PC-9 (cell line): ENCODE measurements at places on chromosomes 12 and 14. TPM values are rescaled to one million over a fixed set of nuclear protein-coding genes. Genes with fewer than 3 reads are reported as not detected.

- no peak for DNase-seq
These were observed 661 bp downstream of the DENR start for GRCh38 chr12:122753319-122753650.

The A2M gene
- total RNA-seq = not detected in 2 replicates

- no peak for DNase-seq
These were observed 196.4 kb downstream of the RGS6 start for GRCh38 chr14:72128629-72129028.

GRCh38 chr12:68018315-68018714 lies 29.1 kb downstream of the IFNG-AS1 start:
- no peak for DNase-seq

DNA sequence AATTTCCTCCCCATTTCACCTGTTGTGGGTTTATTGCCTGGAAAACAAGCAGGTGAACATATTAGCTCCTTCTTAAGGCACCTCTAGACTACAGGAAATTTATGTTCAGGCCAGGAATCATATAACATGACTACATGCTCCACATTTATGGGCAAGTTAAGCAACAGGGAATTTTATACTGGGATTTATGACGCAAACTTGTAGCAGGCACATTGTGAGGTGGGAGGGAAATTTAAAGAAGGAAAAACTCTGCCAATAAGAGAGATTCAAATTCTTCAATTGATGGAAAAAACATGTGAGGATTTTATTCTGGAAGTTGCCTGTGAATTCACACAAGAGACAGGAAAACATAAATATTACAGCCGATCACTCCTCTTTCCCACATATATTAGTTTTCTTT lies 93.9 kb downstream of the TBC1D30 start:
- DNase-seq = no peak

The CTSG gene
- not detected in 2 replicates for total RNA-seq

The HVCN1 gene
- total RNA-seq = 3.4 and 3.6 TPM in 2 replicates

DNA sequence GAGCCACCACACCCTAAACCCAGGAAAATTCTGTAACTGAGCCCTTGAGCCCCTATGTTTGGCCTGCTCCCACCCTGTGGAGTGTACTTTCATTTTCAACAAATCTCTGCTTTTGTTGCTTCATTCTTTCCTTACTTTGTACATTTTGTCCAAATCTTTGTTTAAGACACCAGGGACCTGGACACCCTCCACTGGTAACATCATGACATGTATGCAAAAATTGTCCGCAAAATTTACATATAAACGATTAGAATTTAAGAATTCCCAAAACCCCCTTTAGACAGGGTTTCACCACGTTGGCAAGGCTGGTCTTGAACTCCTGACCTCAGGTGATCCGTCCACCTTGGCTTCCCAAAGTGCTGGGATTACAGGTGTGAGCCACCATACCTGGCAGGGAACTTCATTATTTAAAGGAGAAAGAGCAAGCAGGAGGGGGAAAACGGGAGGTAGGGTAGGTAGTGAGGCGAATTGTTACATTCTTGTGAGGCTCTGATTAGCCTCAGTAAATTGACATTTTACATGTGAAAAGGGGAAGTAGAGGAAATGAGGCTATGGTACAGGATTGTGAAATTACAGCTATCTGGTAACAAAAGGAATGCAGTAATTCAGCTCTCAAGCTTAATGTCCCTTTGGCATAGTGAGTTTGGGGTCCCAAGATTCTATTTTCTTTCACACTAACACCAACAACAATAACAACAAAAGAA lies 27.6 kb downstream of the TUBA1A start:
- DNase-seq = no peak

- no peak for DNase-seq
These were observed 326.2 kb upstream of the RGS6 start for GRCh38 chr14:71606064-71606463.

GRCh38 chr12:127280393-127281275 lies 986.3 kb upstream of the TMEM132C start:
- DNase-seq = no peak

The LRP1 gene
- 51.4 and 70.1 TPM in 2 replicates for total RNA-seq

DNA sequence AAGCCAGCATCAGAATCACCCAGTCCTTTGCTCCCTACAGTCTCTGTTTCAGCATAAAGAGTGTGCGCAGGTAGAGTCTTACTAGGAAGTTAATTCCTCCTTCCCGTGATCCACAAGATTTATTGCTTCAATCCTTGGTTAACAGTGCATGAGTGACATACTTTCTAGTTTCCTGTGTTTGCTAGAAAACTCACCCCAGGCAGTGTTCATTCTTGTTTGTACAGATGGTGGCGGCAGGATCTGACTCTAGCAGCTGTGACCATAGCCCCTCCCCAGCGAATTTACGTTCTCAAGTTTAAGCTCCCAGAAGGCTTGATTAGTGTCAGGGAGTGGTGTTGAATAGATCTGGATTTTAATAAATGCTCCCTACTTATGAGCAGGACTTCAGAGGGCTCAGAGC lies 75.9 kb upstream of the ANO2 start:
- no peak for DNase-seq

DNA sequence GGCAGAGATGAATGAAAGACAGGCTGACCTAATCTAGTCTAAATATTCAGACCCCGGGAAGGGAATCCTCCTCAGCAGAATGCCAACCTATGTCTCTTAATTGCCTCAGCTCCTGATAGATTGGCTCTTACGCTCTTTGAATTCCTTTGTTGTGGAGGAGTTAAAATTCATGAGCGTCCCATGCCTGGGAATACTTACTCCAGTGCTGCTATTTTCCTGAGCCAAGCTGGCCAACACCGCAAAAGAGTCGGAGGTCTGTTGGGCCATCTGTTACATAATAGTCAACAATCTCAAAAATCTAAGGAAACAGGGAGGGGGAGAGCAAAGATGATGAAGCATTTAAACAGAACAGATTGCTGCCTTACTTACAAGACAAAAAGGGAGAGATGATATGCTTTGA lies 182.8 kb downstream of the ASCL1 start:
- no peak for DNase-seq

DNA sequence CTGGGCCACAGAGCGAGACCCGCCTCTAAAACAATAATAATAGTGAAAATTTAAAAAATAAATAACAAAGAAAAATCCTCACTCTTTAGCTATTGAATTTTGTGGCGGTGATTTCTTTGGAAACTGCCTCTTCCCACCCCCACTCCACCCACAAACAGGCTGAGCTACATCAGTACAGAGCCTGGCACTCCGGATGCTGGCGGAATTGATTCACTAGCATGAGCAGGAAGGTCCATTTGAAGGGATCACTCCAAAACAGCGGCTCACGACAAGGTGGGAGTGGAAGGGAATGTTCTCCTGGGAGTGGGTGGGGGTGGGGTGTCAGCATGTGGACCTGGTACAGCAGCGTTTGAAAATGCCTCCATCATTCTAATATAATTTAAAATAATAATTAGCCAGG lies 26.1 kb downstream of the CCDC177 start:
- no peak for DNase-seq

- DNase-seq = no peak
These were observed 12.6 kb upstream of the SERPINA3 start for GRCh38 chr14:94599656-94600004.

The ALDH2 gene
- total RNA-seq = 38.9 and 42.1 TPM in 2 replicates

DNA sequence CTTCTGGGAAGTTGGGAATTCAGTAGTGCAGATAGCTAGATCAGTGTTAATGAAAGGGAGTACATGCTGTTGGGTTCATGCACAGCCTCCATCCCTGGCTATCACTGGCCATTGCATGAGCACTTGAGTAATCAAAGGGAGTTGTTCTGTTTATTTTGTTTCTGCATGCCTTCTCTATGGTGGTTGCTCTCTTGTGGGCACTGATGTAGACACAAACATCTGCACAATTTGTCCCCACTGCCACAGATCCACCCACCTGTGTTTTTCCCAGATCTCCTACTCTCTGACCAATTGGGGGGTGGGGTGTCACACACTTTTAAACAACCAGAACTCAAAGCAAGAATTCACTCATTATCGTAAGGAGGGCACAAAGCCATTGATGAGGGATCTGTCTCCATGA lies 89.7 kb upstream of the DHRS4 start:
- DNase-seq = no peak

DNA sequence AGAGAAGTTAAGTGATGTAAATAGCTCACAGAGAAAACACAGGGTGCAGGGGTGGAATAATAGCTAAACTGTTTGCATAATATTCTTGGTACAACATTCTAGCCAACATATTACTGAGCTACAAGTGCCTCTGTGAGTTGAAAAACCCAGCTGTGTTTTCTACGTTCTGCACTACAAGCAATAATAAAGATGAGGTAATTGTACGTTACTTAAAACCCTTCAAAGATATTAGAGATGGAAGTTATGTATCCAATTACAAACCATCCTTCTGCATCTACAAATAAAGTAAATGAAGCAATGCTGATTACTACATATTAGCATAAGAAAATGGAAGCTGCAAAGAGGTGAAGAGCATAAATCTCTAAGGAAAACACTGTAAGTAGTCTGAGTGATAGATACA lies 271.4 kb downstream of the SSPN start:
- DNase-seq = no peak

GRCh38 chr12:54032627-54033100 lies at the start of gene HOXC5:
Gene HOXC5 (plus strand): TSS chr12:54033050. CDS start chr12:54033123, 73 bp downstream.
- peak; percentile 68 for DNase-seq

GRCh38 chr14:76768671-76769500 lies 7.6 kb downstream of the VASH1 start:
- DNase-seq = no peak

DNA sequence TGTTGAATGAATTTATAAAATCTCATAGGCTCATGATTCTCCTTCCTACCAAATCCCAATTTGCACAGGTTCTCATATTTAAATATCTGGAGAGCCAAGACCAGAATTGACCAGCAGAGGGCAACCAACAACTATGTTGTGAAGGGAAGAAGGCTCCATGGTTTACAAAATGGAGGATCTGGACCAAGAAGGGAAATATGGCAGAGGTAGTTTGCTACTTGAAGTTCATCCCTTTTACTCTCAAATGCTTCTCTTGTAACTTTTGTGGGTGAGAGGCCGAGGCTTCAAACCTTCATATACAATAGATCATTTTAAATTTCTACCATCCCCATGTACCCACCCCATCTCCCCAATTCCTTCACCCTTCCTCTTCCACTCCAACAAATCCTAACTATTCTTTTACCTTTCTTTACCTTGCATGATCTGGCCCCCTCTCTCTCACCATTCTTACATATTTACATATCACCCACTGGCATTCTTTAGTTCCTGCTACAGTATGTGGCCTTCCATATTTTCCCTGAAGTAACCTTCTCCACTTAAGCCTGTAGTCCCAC lies 3.8 kb upstream of the SMARCC2 start:
- peak; percentile 62 for DNase-seq

GRCh38 chr12:123233505-123234308 lies 471 bp downstream of the MTRFR start:
- no peak for DNase-seq

GRCh38 chr14:60153991-60154390 lies 11.2 kb downstream of the DHRS7 start:
- no peak for DNase-seq

The ITGA7 gene
- 2.7 and 3.1 TPM in 2 replicates for total RNA-seq

DNA sequence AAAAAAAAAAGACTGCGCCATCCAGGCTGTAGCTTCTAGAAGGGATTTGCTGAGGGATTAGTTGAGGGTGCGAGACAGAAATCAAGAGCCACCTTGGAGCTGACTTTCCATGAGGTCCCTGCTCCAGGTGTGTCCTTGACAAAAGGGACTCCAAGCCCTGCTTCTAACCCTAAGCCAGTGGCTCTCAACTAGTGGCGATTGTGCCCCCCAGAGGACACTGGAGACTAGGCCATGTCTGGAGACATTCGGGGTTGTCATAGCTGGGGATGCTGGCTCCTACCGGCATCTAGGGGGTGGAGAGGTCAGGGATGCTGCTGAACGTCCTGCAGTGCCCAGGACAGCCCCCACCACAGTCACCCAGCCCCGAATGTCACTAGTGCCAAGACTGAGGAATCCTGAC lies 40.6 kb downstream of the SPRING1 start:
- no peak for DNase-seq

The RNASE3 gene
- not detected in 2 replicates for total RNA-seq

DNA sequence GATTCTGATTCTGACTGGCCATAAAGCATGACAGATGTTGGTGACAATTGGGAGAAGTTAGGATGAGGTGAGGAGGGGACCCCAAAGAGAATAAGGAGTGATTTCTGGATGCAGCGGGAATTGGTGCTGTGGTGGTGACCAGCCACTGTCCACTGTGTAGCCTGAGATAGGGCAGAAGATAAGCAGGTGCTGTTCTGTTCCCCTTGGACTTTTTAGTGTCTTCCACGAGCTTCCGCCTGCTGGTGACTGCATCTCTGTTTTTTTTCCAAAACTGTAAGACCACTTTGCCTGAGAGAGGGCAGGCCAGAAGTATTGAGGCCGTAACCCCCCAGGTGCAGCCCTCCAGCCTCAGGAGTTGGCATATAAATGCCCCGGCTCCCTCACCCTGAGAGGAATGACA lies 161.2 kb upstream of the MYL2 start:
- no peak for DNase-seq

The TMEM132C gene
- not detected in 2 replicates for total RNA-seq

The OR4M1 gene
- not detected in 2 replicates for total RNA-seq

DNA sequence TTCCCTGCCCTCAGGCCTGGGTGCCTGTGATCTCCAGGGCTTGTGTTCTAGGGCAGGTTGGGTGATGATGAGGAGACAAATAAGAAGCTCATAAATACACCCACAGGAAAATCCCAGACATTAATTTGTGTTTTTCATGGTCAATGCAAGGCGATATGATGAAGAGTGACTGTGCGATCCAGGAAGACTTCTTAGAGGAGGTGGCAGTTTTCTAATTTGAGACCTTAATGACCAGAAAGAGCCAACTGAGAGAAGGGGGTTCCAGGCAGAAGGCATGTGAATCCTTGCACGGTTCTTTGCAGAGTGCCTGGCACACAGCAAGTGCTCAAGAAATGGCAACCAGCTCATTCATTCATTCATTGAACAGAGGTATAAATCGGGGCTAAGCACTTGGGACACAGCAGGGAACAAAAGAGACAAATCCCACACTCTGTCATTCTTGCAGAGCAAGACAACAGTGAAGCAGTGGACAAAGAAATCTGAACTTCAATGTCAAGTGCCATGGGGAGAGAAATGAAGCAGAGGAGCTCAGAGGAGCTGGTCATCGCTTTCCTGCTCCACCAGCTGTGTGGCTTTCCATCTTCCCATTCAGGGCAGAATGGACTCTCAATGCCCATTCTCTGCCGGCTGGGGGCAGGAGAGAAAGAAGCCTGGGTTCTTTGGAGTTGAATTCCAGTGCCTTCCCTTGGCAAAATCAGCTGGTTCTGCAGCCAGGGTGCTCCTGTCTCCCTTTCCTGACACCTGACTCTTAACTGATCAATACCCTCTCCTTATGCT lies 128.3 kb downstream of the AACS start:
- no peak for DNase-seq

- no peak for DNase-seq
These were observed 2.2 kb upstream of the RPS6KA5 start for GRCh38 chr14:91062600-91062999.

The DIABLO gene
- total RNA-seq = 47.9 and 51.7 TPM in 2 replicates

The PRB2 gene
- total RNA-seq = not detected in 2 replicates
